Stimulated activated CD4-positive, alpha-beta T cell treated with anti-CD3 and anti-CD28 coated beads, Interleukin-1b, Interleukin-23, amount 100 ng/mL, for 24 hours (primary cell): ENCODE measurements at places on chromosomes 12 and 14.

DNA sequence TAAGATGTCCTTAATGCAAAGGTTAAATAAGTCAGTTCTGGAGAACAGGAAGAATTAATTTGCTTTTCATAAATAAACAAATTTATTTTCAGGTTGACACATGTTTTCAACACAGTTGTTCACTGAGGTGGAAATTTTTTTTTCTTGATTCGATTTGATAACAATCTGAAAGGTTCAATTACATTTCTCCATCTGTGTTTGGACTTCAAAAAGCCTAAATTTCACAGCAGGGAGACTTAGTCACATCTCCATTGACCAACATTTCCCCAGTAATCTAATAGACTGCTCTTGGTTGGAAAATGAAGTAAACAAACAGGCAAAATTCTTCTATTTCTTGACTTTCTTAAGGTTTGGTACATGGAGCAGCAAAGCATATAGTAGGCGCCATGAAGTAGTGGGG, 134.9 kb upstream of the CPNE8 start:
- no peak for DNase-seq

- no peak for DNase-seq
These were observed 35.6 kb downstream of the SYNE3 start for GRCh38 chr14:95480887-95481226.

DNA sequence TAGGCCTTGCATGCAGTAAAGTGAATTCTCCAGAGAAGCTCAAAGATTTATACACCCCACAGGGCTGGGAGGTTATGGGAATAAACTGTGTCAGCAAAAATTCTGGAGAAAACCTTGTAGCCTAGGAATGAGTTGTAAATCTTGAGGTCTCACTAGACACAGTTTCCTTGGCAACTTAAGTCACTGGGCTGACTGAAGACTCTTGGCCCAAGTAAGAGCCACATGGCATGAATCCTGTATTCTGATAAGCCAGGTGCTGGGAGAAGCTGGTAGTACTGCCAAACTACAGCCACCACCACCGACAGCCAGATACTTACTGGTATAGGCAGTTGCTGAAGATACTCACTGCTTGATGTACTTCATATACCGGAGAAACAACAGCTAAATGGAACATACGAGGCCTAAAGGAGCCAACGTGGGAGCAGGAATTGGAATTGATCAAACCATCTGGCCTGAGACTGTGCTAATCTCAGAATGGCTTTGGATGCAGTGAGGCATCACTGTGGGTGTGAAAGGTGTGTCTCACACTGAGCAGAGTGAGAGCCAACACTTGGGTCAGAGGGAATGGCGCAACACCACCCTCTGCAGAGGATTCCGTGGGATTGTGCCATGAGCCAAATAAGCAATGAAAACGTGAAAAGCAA, 102.8 kb upstream of the TMCC3 start:
- no peak for DNase-seq

GRCh38 chr12:126747530-126748149, 1519.3 kb upstream of the TMEM132C start:
- DNase-seq = peak; percentile 32

GRCh38 chr14:69803753-69804152, 6.7 kb upstream of the SLC10A1 start:
- DNase-seq = no peak

DNA sequence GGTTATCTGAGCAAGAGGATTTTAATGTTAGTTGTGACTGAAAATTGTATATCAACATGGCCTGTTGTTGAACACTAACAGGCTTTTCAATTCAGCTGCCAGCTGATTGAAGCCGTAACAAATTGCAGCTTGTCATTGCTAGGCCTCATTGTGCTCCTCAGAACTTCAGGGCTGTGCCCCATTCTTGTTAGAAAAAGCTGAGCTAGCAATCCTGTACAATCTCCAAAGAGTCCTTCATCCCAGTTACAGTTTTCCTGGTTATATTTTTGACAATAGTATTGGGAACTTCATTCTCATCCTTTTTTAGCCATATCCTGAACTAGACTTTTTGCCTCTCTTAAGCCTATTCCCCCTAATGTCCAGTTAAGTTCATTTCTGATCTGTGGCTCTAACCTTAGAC, 564.1 kb upstream of the ATXN7L3B start:
- DNase-seq = no peak

GRCh38 chr12:121278169-121279070, 18.1 kb downstream of the CAMKK2 start:
- DNase-seq = no peak

DNA sequence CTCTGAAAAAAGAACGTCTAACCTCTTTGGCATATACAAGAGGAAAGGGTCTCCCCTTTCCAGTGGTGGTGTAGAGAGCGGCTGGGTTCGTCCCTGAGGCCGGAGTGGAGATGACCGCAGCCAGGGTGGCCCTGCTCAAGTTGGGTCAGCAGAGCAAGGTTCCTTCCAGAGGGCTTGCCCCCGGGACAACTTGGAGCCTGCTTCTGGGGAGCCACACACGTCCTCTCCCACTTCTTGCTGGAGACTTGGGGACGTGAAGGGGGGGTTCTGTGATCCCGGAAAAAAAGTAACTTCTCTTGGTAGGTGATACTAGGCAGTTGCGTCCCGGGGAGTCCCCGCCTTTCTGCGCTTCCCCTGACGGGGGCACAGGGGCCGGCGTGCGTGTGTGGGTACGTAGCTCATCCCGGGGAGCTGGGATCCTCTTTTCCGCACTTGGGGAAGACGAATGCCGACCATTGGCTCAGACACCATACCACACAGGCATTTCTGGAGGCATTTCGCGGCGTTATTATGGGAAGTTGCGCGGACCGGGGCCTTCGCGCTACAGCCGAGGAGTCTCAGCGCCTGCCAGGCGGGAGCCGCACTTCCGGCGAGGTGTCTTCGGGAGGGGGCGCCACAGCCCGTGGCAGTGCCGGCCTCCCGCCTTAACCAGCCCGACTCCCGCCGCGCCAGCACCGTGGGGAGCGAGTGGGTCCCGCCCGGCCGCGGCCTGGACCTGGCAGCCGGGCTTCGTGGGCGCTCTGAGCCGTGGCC, 14.8 kb upstream of the PAX9 start:
- DNase-seq = no peak

DNA sequence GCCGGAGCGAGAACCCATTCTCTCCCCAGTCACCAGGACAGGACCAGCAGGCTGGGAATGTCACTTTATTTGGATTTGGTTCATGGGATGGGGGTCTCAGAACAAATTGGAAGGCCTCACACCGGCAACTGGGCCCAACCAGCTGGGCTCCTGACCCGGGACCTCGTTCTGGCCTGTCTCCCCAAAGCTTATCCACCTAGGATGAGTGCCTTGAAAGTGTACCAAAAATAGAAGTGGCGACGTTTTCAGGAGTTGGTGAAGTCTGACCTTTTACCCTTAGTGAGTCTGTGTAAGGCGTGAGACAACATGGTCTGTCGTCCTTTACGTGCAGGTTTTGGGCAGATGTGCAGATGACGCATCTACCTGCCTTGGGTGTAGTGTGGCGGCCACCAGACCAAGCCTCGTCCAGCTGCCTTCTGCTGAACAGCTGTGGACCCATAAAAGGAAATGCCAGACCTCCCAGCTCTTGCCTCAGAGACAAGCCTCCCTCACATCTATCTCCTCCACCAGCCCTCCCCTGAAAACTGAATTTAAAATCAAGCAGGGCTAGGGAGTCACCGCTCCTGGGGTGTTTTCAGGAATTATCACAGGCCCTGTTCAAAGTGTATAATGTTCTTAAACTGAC, 36.6 kb upstream of the CLMN start:
- DNase-seq = no peak

DNA sequence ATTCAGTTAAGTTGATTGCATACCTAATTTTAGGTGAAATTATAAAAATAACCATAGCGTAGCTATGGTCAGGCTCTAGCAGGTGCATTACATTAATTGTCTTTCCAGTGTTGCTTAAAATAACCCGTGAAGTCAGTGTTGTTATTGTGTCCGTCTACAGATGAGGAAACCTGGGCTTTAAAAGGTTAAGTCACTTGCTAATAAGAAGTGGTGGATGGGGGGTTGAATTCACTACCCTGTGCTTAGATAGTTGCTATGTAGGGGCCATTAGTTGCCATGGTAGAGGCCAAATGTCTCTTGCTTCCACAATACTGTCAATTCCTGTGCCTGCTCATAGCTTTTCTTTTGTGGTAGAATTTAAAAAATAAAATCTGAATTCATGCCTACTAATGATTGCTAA, 174.8 kb downstream of the PELI2 start:
- DNase-seq = no peak

DNA sequence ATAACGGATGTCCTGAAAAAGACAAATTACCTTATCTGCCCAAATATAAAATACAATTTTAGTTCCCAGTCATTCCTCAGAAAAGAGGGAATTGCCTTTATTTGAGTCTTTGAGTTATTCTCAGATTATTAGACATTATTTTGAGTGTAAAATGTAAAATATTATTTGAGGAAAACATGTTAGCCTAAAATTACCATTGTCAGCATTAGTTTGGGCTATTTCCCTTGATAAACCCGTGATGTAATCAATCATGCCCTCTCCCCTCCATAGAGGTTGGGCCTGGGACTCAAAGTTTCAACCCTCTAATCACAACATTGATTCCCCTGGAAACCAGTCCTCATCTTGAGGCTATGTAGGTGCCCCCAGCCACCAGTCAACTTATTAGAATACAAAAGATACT, 213.4 kb downstream of the NUBPL start:
- no peak for DNase-seq

- no peak for DNase-seq
These were observed 151.4 kb downstream of the KCNC2 start for GRCh38 chr12:75058228-75058627.

DNA sequence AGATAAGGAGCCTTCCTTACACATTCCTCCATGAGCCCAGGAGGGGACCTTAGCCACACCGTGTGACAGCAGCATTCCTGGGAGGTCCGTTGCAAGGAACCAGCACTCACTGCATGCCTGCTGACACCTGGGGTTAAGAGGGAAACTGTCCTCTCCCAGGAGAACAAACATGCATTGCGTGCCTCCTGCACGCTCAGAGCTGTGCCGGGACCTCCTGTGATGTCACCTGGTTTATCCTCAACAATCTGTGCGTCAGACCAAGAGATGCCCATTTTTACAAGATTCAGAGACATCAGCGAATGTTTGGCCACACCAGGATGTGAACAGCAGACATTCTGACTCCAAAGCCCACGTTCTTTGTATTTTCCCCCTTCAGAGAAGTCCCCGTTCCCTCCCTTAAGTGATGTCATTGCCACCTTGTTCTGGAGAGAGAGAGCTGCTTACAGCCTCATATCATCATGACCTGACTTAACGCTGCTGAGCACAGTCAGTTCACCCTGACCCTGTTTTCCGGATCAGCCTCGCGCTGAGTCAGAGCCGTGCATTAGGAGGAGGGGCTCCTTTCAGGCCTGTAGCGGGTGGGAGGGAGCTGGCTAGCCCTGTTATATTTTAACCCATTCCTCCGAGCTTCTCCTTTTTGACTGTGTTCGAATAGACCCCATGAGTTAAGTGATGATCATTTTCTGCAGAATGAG, 36.2 kb downstream of the TMEM120B start:
- DNase-seq = no peak

- DNase-seq = no peak
These were observed 55.0 kb upstream of the BICD1 start for GRCh38 chr12:32051511-32052211.

DNA sequence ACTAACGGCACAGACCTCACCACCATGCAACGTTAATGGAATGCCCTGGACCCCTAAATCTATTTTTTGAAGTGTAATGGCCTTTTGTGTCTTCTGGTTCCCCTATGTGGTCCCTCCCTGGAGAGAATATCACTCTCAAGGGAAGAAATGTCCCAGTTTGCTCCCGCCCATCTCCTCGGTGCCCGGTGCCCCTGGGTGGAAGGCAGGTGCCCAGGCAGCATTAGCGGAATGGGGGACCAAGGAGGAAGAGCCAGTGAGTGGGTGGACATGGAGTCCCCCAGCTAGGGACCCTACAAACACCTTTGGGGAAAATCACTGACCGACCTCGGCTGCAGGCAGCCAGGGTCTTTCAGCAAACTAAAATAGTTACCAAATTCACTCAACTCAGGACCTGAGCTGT, 212.1 kb upstream of the RTL1 start:
- DNase-seq = no peak

DNA sequence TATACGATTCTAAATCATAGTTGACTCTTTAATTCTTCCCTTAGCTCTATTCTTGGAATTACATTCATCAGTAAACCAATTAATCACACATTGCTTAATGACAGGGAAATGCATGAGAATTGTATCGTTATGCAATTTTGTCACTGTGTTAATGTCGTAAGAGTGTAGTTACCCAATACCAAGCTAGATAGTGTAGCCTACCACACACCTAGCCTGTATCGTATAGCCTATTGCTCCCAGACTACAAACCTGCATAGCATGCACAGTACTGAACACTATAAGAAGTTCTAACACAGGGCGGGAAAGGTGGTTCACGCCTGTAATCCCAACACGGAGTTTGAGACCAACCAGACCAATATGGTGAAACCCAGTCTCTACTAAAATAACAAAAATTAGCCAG, 24.7 kb downstream of the HNRNPC start:
- DNase-seq = no peak

- no peak for DNase-seq
These were observed 1.8 kb downstream of the CD63 start for GRCh38 chr12:55726971-55727370.

- DNase-seq = no peak
These were observed 47.3 kb upstream of the FOS start for GRCh38 chr14:75231320-75231719.

DNA sequence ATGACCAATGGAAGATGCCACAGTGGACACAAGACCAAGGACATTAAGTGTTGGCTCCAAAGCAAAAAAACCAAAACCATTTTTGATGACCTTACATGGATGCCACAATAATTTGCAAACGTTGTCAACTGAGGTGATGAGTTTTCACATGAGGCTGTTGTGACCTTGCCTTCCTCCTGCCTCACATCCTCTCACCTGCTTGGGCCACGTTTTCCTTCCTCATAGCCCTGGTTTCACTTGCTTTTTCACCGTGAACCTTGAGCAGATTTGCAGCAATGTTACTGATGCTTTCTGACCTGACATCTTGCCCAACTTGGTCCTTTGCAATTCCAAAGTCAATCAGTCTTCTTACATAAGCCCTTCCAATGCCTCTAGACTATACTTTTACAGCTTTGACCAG, 3.7 kb downstream of the KRT6B start:
- DNase-seq = no peak

- DNase-seq = no peak
These were observed 35.9 kb downstream of the ACADS start for GRCh38 chr12:120761519-120761934.
